H9 (cell line): ENCODE measurements at places on chromosomes 13 and 19.

DNA sequence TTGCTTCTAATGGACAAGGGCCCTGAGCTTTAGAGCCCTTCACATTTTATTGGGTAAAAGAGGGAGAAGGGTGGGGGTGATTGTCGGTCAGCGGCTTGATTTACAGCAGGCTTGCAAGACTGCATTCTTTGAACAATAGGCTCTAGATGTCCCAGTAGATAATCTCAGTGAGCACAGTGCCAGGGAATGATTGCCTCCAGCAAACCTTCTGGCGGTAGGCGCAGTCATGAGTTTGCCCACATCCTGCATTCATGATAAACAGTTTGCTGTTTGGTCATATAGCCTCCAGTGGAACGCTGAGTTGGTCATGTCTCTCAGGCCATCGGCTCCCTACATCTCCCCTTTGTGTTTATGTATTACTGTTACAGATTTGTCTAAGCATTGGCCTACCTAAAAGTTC is 12.6 kb downstream of the ZNF528 start:
- DNase-seq = no peak

GRCh38 chr19:54916822-54917221 is 10.9 kb downstream of the NCR1 start:
- DNase-seq = no peak

DNA sequence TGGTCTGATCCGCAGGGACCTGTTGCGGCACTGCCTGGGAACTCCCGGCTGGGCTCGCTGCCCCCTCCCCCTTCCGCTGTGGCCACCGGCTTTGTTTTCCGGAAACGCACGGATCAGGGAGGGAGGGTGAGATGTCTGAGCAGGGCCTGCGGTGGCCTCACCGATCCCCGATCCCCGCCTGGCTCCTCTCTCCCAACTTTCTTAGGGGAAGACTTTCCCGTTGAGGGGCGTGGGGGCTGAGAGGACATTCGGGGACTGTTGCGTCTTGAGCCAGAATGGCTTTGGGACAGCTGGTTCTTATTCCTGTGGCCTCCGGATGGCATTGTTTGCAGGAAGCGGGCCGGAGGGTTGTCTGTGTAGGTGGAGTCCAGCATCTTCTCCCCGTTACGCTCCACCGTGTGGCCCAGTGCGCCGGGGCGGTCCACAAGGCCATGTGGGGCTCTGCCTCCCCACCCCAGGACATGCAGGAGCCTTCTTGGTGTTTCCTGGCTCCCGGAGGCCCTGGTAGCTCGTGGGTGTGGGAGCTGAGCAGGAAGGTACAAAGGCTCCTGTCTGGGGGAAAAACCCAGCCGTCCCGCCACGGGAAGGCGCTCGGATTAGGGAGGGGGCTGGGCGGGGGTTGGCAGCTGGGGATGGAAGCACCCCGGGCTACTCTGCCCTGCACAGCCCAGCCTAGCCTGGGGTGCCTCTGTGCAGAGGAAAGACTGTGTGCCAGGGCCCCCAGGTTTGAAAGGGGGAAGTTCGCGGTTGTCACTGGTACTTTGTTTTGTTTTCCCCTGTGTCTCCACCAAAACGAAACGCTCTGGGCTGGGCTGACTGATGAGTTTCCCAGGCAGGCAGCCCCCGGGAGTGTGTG is 1.3 kb downstream of the CSNK1G2 start:
- DNase-seq = peak; percentile 90

DNA sequence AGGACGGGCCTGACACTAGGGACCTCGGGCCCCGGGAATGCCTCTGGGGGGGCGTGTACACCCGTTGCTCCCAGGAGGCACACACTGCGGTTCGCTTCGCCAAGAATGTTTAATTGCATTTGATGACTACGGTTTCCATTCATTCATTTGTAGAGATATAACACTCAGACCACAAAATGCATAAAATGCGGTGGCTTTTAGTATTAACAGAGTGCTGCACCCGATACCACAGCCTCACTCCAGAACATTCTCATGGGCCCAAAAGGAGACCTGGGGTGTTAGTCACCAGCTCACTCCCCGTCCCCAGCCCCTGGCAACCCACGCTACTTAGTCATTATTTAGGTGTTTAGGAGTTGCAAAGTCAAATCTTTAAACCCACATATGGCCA is 21.8 kb downstream of the HCN2 start:
- DNase-seq = no peak

- no peak for DNase-seq
Observed at GRCh38 chr19:51750400-51751094, 1.1 kb downstream of the FPR1 start.

DNA sequence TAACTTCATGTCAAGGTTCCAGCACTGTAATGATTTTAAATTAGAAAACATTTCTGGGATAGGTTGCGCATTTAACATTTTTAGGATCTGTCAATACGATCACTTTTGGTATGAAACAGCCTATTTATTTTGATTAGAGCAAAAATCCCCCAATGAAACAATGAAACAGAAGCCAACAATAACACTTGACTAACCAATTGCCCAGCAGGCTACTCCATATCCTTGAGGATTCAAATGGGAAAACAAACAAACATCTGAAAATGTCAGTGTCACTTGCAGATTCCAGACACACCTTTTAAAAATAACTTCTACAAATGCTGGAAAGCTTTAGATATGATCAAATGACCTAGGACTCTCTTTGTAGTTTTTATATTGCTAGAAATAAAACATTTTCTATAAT is 1412.5 kb upstream of the PRR20A start:
- DNase-seq = no peak

DNA sequence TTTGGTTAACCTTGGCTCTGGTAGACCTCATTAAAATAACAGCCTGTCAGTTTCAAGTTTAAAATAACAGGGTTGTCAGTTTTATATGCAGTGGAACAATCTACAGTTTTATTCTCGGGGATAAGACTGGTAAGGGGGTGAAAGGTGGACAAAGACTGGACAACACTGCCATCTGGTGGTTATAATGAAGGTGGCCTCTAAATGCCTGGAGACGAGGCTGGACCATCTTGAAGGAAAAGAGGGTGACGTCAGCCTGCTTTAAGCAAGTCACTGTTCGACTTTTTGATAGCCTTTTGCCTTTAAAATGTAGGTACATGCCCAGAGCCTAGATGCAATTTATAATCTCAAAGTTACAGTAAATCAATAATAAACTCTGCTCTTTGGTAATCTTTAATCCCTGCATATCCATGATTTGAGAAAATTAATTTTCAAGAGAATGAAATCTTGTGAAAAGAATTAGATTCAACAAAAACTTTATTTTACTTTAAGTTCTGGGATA is 117.0 kb downstream of the DCT start:
- DNase-seq = peak; percentile 75

- no peak for DNase-seq
Observed at GRCh38 chr13:58300974-58301681, 669.6 kb downstream of the PCDH17 start.

DNA sequence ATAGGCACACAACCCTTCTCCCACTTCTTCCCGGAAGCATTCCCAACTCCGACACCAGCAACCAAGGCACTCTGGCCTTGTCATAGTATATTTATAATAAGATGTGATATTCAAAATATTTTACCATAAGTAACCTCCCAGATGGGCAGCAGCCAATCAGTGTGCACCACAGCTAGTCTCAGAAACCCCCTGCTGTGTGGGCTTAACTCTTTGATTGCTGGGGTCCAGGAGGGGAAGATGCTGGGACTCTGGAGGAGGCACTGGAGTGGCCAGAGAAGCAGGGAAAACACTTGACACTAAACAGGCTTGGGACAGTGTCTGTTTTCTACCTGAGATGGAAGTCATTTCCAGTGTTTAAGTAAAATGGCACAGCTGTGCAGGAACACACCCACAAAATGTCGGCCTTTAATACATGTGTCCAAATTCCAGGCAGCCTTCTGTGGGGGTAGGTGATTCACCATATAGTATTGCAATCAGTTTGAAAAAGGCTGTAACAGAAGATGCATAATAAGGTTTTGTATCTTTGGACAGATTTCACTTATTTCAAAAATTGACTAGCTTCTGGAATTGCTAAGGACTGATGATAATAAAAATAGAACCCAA is 100.7 kb downstream of the MBNL2 start:
- no peak for DNase-seq

DNA sequence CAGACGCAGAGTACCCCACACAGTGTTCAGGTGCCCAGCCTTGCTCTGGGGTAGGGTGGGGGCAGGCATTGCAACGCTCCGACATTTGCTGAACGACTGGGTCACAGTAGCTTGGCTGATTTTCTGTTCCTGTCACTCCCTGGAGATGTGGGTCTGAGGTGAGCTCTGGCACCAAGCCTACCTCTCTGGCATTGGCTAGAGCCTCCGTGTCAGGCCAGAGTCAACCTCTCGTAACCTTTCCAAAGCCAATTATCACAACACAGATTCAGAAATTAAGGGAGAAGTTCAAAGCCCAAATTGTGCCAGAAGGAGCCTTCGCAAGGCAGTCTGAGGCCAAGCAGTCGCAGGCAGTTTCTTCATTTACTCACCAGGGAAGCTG is 117.2 kb downstream of the IRS2 start:
- no peak for DNase-seq

DNA sequence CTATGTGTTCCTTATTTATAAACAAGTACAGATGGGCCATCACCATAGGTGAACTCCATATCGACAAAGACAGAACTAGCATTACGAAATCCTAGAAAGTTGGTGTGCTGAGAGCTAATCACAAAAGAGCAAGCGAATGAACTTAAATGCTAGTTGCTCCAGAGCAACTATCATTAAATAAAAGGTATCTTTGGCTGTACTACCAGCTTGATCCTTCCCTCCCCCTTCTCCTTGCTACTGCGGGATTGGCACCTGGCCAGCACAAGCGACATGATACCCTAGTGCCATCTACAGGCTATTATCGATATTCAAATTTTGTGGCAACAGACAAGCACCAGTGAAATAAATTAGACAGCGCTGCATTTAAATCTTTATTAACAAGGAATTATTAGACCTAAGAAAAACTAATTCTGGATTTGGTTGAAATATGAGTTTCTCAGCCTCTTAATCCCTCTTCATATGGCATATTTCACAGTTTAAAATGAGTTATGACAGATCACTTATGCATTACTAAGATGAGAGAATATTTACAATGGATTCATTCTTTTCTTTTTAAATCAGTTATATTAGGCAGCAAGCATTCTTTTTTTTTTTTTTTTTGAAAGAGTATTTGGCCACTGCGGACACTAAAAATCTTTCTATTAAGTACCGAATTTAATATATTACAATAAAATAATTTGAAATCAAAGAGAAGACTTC is 5.8 kb downstream of the PCDH9 start:
- peak; percentile 51 for DNase-seq
